ENCODE measurements at places on chromosomes 16 and 17.

DNA sequence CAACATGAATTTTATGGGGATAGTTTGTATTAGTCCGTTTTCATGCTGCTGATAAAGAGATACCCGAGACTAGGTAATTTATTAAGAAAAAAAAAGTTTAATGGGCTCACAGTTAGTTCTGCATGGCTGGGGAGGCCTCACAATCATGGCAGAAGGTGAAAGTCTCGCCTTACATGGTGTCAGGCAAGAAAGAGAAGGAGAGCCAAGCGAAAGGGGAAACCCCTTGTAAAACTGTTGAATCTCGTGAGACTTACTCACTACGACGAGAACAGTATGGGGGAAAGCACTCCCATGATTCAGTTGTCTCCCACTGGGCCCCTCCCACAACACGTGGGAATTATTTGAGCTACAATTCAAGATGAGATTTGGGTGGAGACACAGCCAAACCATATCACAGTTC is 181.5 kb downstream of the PRKCA start:
- DNase-seq, result no peak

DNA sequence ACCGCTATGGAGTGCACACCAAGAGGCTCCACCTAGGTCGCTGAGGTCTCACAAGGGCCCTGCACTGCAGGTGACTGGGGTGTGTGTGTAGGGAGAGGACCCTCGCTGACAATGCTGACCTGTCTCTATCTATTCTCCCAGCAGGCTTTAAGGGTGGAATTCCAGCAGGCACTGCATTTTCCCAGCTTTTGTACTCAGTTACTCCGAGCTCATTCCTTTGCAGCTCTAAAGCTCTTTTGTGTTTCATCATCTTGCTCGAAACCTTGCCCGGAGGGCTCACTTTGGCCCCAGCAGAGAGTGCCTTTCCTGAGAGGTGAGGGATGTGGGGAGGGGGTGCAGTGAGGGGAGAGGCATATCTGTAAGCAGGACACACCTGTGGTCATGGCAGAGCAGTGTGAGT is 39.3 kb downstream of the SMPD3 start:
- DNase-seq, result no peak

GRCh38 chr16:5416013-5416412 is 318.4 kb upstream of the EEF2KMT start:
- no peak for DNase-seq

DNA sequence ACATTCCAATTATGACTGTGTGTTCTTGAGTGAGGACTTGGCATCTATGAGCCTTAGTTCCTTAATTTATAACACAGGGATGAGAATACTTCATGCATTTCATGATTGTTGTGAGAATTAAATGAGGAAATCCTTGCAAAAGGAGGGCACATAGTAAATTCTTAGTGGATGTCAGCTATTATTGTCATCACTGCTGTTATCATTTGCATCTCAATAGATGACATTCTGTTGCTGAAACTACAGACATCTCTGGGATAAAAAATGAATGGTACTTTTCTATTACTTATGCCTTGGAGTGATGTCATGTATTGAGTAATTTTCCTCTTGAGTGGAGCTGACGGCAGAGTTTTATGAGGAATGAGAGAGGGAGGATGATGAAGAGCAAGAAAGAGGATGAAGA is 184.4 kb upstream of the CDH11 start:
- DNase-seq, result peak; percentile 67

- no peak for DNase-seq
Measured at GRCh38 chr17:29593591-29594518, 923 bp downstream of the ANKRD13B start.

GRCh38 chr17:80833952-80834892 is 157.4 kb upstream of the CHMP6 start:
- DNase-seq, result peak; percentile 82

- DNase-seq, result no peak
Measured at GRCh38 chr16:62543516-62543915, 507.3 kb upstream of the CDH8 start.

GRCh38 chr17:2251098-2251497 is 52.5 kb downstream of the SMG6 start:
- peak; percentile 56 for DNase-seq

Data from fibroblast of skin of abdomen (primary cell).